ENCODE measurements at places on chromosomes 4 and X.

DNA sequence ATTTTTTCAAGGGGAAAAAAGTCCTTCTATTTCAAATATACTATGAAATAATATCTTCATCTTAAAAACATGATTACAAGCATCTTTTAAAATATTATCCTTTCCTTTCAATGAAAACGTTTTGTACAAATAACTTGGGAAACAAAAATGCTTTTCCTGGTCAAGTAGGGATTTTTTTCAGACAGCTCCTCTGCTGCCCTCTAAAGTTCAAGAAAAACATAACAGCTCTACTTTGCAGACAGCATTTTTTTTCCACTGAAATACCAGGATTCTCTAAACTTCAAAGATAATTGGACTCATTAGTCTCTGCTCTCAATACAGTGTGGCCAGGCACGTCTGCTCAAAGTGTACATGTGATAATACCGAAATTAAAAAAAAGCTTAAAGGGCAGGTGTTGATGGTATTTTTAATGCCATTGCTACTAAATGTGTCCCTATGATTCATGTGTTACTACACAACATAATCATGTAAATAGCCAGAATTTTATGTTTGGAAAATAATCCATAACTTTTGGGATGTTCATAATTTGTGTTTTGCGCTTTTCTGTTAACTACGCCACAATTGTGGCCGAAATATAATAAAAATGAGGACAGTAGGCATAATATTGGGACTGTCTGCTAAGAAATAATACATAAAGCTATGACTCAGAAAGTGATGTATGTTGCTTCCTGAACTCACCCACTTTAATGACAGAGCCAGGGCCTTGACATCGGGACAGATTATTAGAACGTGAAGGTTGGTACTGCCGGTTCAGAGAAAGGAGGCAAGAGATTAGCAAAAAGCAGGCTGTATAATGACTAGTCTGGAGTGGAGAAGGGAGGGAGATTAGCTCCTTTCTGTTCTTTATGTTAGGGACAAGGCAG is 478.9 kb downstream of the KCNIP4 start:
- no peak for DNase-seq

DNA sequence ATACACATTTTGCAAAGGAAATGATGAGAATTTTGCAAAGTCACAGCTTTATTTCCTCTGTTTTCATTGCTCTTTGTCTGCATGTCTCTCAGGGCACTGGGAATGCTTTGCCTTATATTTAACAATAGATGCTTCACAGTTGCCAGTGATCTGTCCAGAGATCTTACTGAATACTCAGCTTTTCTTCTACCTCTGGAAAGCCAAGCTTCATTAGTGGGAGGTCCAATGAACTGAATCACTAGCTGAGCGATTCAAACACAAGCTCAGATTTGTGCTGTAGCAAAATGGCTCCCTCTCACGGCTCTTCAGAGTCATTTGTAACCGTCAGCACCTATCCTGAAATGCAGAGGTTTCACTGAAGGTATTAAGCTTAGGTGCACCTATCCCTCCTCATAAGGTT is 138.9 kb downstream of the DCLK2 start:
- no peak for DNase-seq

GRCh38 chr4:13968723-13969122 is 341.2 kb upstream of the BOD1L1 start:
- DNase-seq, result no peak

- peak; percentile 89 for DNase-seq
These were observed at the start of the genes PQBP1 and TIMM17B for GRCh38 chrX:48897625-48898306. Gene PQBP1, plus strand, starts transcription at chrX:48897930. Its CDS starts 580 bp downstream, at chrX:48898510. Gene TIMM17B, minus strand, starts transcription at chrX:48897768. Its CDS starts 19 bp downstream, at chrX:48897749.

- DNase-seq, result peak; percentile 66
These were observed 2.5 kb downstream of the COQ2 start for GRCh38 chr4:83282049-83282535.

DNA sequence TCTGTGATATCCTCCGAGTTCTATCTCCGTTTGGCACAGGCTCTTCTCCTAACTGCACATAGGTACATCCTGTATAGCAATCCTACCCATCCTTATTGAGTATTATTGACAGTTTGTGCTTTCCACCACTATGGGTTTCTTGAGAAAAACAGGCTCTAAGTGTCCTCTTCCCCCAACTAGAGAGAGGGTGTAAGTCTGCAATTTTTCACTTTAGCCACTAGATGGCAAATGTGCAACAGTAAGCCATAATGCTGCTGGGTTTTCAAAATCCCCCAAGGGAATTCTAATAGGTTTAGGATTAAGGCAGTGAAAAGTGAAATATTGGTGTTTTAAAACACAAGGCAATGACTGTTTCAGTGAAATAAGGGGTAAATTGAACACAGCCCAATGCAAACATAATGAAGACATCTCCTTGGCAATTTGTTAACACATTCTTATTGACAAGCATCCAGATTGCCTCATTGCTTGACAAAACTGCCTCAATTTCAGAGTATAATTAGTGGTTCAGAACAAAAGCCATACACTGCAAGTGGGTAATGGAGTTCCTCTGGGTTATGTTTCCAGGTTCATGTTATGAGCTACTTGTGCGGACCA is 239.0 kb upstream of the HTR2C start:
- DNase-seq, result no peak

Data from CD4-positive, alpha-beta T cell treated with Interleukin-6 for 4 hours (primary cell).